ENCODE measurements at places on chromosomes 11 and 22.

DNA sequence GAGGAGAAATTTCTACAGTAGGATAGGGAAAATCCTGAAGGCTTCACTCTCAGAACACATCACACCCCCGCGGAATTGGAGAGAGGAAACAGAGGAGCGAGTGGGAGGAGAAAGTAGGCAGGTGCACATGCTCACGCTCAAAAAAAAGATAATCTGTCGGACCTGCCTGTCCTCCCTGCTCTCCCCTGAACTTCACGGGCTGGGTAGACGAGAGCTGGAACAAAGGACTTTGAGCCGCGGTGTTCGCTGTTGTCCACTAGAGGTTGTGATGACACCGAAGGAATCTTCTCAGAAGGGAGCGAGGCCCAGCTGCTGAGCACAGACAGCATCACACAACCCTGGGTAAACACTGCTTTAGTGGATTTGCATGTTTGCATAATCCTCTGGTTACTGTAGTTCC, 5.0 kb downstream of the SEZ6L start:
- no peak for DNase-seq

GRCh38 chr22:24118689-24119384, 62.5 kb upstream of the SUSD2 start:
- no peak for DNase-seq

GRCh38 chr11:66568124-66568916, at the start of gene CTSF:
CTSF (minus strand) TSS chr11:66568606; CDS start chr11:66568486, 120 bp downstream.
- peak; percentile 59 for DNase-seq

- DNase-seq, result no peak
These were observed 15.8 kb downstream of the CCDC134 start for GRCh38 chr22:41816241-41816640.

GRCh38 chr22:40480996-40481395, 110.6 kb downstream of the SGSM3 start:
- DNase-seq, result no peak

GRCh38 chr11:35235498-35235897, 96.5 kb downstream of the CD44 start:
- no peak for DNase-seq

DNA sequence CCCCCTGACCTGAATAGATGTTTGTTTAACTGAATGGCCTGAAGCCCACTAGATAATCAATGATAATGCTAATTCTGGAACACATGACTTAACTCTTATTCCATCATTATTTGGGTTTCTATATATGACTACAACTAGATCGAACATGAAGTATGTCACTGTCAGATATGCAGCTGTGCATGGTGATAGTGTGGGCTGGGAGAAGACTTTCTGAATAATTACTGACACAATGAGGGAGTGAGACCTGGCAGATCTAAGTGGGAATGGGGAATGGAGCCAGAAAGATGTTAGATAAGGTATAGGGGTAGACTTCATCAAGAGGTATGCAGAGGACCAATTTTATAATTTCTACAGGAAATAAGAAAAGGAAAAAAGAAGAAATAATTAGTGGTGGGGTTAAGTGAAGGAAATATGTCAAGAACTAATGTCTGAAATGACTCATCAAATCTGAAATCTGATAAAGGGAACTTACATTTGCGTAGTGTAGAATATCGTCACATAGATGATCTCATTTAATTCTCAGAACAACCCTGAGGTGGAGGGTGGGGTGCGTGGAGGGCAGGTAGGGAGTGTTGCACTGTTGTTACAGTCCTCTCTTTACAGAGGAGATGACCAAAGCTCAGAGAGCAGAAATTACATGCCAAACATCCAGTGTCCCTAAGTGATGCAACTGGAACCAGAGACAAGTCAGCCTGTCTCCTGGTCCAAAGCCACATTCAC, 68.2 kb upstream of the EED start:
- DNase-seq, result no peak

GRCh38 chr22:27252282-27253049, 549.1 kb downstream of the MN1 start:
- peak; percentile 81 for DNase-seq

DNA sequence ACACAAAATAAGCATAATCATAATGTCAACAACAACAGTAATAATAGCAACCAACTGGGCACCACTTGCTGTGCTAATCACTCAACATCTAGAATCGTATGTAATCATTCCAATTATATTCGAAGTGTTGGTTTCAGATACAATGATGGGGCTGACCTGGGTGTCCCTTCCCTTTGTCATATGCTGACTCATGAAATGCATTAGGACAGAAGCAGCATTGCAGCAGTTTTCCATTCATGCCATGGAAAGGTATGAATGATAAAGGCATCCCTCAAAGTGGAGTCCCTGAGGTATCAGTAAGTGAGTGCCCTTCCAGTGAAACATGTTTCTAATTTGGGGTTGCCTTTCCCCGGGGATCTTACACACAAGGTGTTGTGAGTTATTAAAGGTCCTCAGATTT, 46.3 kb upstream of the ANO3 start:
- no peak for DNase-seq

DNA sequence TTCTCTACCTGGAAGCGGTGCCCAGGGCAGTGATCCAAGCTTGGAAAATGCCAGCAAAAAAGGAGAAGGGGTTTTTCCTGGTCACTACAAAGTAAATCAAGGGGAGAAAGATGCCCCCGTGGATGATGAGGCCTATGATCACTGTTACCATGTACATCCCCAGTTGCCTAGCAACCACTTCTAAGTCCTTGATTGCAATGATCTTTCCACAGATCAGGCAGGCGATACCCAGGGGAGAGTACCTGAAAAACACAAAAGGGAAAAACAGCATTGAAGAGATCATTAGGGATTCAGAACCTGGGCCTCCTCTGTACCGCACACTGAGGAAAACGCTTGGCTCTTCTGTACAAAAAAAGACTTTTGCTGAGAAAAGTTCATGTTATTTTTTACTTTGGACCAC, 127.1 kb downstream of the SLC1A2 start:
- DNase-seq, result no peak

DNA sequence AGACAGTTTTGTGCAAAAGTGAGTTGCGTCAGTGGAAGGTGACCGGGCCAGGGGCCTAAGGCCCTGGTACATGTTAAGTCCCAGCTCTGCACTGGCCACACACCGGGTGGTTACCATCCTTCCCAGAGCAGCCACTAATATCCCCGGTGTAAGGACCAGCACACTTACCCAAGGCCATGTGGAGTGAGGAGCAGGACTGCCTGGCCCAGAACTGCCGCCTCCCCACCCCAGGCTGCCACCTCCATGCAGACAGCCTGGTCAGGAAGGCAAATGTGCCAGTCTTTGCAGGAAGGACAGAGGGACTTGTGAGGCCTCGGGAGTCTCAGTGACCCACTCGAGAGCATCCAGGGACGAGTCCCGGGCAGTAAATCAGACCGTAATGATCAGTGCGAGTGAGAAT, 102.9 kb downstream of the MORC2 start:
- DNase-seq, result no peak

DNA sequence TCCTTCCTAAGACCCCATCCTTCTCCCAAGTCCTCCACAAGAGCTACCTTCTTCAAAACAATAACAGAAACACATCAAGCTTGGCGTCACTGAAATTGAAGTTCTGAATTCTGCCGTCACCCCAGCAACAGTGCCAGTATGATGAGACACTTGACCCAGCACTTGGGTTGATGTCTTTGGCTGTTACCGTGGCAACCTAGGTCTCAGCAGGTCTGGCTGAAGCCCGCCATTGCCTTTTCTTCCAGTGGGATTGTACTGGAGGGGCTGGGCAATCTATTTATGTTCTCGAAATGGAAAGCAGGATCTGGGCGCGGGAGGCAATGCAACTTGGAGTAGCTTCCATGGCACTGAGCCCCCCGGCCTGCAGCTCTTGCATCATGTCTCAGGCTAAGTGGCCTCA, 23.8 kb downstream of the NPTXR start:
- no peak for DNase-seq

- DNase-seq, result no peak
These were observed 43.7 kb downstream of the CD82 start for GRCh38 chr11:44608991-44609782.

DNA sequence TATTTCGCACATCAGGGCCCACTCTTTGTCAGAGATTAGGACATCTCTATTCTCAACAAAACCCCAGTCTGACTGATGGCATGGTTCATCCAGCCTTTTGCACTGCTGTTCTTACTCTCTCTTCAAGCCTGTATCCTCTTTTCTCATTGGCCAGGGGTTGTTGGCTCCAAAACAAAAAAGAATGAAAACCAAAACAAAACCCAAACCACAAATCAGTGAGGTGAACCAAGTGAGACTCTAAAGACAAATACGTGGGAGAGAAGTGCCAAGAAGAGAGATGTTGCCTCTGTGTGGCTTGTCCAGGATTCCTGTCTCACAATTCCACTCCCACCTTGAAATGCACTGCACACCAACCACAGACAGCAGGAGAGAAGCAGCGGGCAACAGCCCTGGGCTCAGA, 278.9 kb upstream of the NARS2 start:
- DNase-seq, result no peak

- no peak for DNase-seq
These were observed 1507.5 kb downstream of the BRD1 start for GRCh38 chr22:48320048-48320682.

GRCh38 chr22:20044495-20045151, 23.7 kb downstream of the TANGO2 start:
- no peak for DNase-seq

GRCh38 chr11:12531681-12532080, 142.5 kb upstream of the TEAD1 start:
- DNase-seq, result no peak

DNA sequence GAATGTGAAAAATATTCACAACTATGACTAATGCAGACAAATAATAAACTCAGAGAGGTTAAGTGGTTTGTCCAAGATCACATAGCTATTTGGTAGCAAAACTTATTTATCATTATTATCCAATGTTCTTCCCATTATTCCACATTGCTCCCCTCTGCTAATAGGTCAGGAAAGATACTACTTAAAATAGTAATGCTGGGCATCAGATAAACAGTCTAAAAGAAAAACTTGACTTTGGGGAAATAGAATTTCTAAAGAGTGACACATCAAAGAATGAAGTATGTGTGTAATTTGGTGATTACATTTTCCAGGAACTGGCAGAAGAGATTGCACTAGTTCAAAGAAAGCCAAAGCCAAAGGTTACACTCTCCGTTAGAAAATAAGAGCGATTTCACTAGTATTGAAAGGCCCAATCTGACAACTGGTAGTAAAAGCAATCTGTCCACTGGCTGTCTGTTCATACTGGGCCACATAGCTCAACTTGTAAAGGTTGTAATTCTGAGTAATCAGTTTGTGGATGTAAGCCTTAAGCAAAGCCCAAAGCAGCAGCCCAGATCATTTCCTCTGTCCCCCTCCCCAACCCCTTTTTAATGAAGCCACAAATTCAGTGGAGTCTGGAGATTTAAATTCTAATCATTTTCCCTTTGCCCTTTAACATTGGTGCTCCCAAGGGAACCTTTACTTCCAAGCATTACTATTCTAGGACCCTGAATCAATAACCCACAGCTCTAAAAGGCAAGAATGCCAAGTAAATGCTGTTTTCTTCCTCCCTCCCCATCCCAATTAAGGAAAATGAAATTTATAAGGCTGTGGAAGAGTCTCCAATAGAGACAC, 283.5 kb downstream of the TTC28 start:
- peak; percentile 60 for DNase-seq

- DNase-seq, result no peak
These were observed 67.1 kb downstream of the CCDC34 start for GRCh38 chr11:27295928-27296327.

DNA sequence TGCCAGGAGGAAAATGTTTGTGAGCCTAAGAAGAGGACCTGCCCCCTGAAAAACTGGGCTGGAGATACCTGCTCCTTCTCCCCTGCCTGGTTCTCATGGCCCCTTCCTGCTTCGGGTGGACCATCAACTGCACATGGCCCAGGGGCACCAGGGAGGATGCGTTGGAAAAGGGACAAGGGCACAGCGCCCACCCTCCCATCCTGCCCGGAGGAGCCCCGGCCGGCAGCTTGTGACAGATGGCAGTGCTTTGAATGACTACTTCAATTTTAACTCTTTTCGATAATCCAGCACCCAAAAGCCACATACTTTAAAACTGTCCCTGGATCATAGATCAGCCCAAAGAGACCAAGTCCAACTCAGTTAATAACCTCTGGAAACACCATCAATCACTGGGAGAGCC, 135.8 kb upstream of the NECTIN1 start:
- no peak for DNase-seq

DNA sequence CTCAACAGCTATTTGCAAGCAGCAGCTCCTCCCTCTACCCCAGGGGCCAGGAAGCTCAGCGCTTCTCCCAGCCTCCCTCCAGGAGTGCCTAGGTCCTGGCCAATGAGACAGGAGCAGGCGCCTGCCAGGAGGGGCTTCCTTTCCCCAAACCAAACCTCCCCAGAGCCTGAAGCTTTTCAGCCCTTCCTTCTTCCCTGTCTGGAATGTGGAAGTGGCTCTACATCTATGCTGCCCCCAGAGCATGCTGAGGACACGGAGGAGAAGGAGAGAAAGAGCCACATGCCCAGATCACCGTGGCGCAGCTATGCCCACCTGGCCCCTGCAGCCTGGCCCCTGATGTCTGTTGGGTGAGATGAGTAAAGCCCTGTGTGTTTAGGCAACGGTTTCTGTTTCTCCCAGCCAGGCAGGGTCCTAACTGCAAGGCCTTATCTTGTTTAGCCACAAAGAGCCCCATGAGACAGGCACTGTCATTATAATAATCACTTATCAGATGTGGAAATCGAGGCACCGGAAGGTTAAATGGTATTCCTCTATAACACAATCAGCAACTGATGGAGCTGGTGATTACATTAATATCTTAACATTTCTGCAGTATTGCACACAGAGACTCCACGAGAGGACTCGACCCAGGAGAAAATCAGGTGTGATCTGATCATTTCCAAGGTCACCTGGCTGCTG, 315.8 kb downstream of the CTTN start:
- no peak for DNase-seq

All from renal cortical epithelial cell (primary cell).